Stimulated activated CD8-positive, alpha-beta memory T cell treated with anti-CD3 and anti-CD28 coated beads, Interleukin-2, amount 100 ng/mL, for 48 hours (primary cell): ENCODE measurements at places on chromosomes 5 and 9.

GRCh38 chr9:135330307-135330631 lies 149.3 kb upstream of the PPP1R26 start:
- DNase-seq = no peak

DNA sequence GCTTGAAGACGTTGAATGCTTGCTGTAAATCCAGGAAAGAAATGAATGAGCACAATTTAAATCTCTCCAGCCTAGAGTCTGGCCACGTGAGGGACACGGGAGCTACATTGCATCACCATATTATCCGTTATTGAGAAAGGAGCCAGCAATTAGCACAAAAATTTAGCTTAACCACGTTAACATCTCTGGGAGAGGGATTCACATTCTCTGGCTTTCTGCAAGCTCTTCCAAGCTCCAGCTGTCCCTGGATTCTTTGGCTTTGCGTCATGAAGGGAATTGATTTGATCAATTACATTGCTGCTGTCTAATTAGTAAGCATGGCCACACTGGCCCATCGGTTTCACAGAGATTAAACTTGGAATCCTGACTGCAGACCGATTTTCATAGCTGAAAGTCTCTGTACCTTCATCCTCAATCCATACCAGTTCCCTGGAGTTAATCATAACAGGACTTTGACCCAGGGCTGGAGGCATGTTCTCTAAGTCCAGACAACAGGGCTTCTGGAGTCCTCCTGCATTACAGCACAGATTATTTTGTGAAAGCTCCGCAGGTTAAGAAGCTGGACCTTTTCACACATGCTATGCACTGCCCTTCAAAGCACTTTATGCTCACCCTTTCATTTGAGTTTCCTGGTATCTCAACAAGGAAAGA lies 31.6 kb downstream of the ADRA1B start:
- no peak for DNase-seq

DNA sequence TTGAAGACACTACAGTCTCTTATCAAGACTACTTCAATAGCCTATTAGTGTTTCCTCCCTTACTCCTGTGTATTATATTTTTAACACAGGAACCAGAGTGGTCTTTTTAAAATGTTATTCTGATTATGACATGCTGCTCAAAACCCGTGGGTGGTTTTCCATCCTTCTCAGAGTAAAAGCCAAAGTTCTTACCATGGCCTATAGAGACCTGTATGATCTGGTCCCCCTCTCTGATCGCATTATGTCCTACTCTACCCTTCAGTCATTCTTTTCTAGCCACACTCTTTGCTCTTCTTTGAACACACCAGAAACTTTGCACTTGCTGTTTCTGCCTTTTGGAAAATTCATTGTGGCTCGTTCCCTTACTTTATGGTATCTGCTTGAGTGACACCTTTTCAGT lies 13.8 kb downstream of the RECK start:
- no peak for DNase-seq

GRCh38 chr9:86337469-86338108 lies 16.6 kb downstream of the TUT7 start:
- DNase-seq = no peak

DNA sequence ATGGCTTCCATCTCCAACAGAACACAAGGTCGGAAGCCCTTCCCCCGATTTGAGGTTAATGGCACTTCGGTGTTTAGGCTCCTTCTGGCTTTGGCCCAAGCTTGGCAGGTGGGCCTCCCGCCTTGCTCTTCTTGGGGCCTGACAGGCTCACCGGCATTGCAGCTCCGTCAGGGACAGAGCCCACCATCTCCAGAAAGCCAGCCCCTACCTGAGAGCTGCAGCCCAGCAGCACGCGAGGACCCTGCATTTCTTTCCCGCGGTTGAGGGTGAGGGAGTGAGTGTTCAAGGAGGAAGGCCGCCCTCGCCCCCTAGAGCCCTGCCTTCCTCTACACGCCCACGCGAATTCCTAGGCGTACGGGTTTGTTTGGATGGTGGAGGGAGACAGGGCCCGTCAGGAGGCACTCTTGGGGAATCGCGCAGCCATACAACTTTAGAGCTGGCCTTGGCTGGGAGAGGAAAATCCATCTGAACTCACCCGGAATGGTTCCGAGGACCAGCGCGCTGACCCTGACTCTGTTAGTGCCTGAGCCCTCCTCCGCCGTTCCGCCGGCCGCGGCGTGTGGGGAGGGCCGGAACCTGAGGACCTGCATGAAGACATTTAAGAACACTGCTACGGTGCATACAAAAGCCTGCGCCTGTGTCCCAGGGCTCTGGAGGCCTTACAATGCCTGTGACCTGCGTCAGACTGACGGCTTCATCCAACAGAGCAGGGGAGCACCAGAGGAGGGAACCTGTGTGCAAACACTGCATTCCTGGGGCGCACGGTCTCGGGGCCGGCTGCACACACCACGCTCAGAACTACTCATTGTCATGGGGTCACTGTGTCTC lies 73.8 kb downstream of the MRPL36 start:
- no peak for DNase-seq

- DNase-seq = no peak
Observed at GRCh38 chr9:20236676-20237075, 385.6 kb downstream of the MLLT3 start.

DNA sequence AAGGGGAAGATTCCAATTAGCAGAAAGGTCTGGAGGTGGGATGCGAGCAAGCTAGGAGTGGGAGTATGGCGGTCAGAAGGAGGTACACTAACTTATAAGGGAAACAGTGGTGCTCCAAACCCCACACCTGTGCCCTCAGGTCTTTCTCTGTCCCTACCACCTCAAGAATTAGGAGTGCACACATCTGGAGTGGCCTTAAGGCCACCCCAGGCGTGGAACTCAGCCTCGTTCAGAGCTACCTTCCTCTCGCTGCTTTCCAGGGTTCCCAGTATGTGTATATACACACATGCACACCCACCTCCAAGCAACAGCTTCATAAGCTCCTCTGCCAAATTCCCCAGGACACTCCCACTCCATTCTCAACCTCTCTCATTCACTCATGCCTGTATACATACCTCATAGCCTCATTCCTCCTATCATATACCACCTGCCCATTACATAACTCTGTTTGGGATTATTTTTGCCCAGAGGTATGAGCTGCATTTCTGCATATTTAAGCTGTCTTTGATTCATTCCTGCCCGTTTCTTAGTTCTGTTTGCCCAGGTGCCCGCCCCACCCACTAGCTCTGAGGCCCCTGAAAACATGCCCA lies 118.7 kb downstream of the PSD2 start:
- DNase-seq = no peak

DNA sequence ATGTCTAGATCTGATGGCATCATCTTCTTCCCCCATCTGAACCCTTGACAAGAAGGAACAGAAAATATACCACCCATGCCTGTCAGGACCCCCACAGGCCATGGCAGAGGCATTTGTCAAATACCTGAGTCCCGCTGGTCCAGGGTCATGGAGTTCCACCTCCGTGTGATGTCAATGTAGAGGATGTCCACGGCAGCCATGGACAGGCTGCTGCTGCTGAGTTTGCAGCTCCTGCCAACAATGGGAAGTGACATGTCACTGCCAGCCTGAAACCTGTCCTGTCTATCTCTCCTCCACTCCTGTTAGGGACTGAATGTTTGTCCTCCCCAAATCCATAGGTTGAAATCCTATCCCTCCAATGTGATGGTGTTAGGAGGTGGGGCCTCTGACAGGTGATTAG lies 208.8 kb downstream of the DAB2IP start:
- DNase-seq = no peak

GRCh38 chr9:14396171-14396570 lies 82.2 kb upstream of the NFIB start:
- DNase-seq = no peak

DNA sequence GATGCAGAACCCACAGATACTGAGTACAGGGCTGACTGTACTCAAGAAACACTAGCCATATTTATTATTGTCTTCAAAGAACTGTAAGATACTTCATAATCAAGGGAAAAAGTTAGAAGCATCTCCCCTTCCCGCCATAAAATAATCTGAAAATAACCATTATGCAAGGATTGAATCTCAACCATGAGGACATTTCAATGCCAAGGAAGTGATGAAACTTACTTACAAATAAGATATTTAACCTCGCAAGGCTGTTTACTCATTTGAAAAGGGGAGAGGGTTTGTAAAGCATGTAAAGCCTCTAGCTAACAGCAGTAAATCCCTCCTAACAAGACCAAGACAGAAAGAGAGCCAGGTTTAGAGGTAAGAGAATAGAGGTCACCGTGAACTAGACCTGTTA lies 6.3 kb downstream of the MYO10 start:
- DNase-seq = no peak

DNA sequence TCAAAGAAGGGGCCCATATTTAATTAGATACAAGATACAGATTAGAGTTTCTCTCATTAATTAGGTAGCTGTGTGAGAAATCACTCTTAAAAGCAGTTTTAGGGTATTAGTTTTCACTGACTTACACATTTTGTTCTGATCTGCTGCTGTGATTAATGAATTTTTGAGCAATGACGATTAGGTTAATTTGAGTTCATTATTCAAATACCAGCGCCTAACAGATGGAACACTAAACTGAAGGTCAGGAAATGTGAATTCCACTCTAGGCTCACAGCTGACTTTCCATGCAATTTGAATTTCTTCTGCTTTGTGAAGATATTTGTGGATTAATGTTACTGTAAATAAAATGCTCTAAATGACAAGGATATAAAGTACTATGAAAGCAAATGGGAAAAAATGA lies 380.6 kb downstream of the ADGRV1 start:
- DNase-seq = no peak

- DNase-seq = no peak
Observed at GRCh38 chr9:116674210-116674980, 12.7 kb upstream of the TRIM32 start.

GRCh38 chr5:2163940-2164490 lies 281.3 kb upstream of the IRX4 start:
- DNase-seq = no peak

GRCh38 chr5:132883261-132883834 lies 9.9 kb downstream of the LEAP2 start:
- DNase-seq = no peak

DNA sequence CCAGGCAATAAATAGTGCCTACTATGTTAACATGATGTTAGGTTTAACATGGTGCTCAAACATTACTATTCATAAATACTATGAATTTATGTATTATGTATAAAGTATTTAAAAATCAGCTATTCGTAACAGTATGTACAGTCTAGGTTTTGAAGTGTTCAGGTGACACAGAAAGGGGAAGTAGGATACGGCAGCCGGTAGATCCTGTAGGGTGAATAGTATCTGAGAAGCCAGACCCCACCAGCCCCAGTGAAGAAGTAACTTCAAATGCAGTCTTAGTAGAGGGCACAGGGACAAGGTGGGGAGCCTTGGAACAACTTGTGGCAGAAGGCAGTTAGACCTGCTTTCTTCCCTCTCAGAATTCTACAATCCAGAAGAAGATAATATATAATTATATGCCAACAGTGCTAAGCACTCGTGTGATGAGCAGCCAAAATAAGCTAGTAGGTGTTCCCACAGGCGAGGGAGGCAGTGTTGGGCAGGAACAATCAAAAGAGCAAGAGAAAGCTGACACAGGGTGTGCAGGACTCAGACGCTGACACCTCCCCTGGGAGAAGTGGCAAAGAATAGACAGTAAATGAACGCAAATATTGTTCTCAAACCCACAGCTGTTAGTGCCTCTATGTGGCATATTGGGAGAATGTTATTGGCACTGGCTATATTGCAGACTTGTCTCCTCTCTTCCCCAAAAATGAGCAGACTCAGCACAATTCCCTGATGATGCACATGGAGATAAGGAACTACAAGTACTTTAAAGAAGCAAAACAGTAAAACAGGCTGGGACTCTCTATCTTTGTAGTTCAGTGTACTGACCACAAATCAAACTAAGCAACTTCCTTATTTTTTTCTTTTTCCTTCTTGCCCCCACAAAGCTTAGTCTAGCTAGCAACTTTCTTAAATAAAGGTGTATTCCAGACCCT lies 4.6 kb downstream of the ZNF367 start:
- no peak for DNase-seq

DNA sequence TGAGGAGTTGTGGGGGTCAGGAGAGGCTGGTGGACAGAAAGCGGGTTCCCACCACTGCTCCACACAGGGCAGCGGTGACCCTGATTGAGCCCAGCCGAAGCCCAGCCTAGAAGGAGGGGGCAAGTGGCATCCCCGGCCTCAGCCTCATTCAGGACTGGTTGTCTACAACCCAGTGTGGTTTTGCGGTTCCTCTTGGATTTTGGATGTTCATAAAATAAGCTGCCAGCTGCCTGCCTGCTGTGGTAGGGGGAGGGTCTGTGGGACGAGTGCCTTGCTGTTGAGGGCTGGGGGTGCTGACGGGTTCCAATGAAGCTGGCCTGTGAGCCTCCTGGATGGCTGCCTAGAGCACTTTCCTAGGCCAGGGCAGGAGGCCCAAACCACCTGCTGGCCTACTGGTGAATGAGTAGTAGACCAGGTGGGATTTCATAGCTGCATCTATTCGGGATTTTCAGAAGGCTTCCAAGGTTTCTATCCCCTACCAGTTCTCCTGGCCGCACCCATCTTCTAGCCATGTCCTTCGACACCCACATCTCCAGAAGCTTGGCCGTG lies 102.4 kb downstream of the NDFIP1 start:
- DNase-seq = no peak

DNA sequence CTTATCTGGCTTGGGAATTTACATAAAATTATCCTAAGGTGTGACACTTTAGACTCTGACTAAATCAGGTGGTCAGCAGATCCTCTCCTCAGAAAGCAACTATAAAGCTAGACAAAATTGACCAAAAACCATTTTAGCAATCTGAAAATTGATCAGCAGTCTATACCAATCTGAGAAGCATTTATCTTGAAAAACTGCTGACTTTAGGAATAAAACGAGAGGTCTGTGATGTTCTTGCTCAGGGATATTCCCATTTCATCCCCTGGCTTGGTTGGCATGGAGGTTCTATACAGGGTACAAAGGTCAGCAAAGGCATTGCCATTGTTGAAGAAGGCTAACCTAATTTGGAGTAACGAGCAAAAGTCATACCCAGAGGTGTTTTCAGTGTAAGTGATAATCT lies 11.7 kb downstream of the SPINK5 start:
- no peak for DNase-seq

GRCh38 chr5:138440159-138441073 lies 1.6 kb downstream of the REEP2 start:
- no peak for DNase-seq

- no peak for DNase-seq
Observed at GRCh38 chr5:33319151-33319550, 121.6 kb upstream of the TARS1 start.

DNA sequence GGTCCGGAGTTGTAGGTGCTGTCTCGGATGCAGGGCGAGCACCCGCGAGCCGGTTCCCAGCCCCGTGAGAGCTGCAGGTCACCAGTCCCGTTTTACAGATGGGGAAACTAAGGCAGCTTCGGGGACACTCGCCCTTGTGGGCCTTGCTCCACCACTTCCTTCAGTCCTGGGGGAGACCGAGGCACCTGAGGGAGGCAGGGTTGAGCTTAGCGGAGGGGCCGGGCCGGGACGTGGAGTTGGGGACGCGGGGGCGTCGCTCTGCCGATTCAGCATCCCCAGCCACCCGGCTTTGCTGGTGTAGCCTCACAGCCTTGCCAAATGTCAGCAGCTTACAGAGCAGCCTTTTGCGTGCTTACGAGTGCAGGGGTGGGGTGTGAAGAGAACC lies 530 bp downstream of the BBLN start:
- peak; percentile 42 for DNase-seq
